ENCODE measurements at places on chromosomes 3 and 15. TPM values are rescaled to one million over a fixed set of nuclear protein-coding genes. Genes with fewer than 3 reads are reported as not detected.

DNA sequence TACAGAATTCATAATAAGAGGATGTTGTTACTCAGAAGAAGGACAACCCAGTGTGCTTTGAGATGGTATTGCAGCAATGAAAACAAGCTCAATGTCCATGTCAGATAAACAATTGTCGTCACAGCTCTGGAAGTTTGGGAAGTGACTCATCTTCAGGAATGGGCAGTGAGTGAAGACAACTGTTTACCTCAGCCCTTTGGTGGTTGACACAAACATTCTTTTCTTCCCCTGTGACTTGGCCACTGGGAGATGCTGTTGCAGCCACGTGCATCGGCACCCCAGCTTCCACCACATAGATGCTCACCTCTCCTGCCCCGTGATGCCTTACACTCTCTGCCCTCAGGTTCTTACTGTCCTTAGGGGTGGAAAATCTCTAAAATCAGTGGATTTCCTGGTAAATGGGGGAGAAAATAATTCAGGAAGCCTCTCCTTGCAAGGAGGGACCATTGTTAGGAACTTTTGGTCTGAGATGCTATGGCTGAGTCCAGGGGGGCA lies 114.1 kb upstream of the GALNT15 start:
- no peak for DNase-seq

- DNase-seq = no peak
Measured at GRCh38 chr15:65851981-65852380, 17.3 kb upstream of the RAB11A start.

DNA sequence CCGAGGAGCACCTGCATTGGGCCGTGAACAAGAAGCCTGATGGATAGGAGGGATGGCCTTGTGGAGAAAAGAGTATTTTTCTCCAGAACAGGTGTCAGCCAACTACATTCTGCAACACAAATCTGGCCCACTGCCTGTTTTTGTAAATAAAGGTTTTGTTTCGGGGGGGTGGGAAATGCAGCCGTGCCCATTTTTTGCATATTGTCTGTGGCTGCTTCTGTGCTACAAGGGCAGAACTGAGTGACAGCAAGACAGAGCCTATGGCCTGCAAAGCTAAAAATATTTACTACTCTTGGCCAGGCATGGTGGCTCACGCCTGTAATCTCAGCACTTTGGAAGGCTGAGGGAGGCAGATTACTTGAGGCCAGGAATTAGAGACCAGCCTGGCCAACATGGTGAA lies 95.9 kb upstream of the AKAP13 start:
- no peak for DNase-seq

GRCh38 chr15:38072348-38073177 lies 138.1 kb downstream of the TMCO5A start:
- DNase-seq = peak; percentile 87

- no peak for DNase-seq
Measured at GRCh38 chr15:52109559-52110451, 2.8 kb downstream of the BCL2L10 start.

GRCh38 chr3:28250999-28251398 lies 9.6 kb downstream of the CMC1 start:
- DNase-seq = no peak

GRCh38 chr3:127439621-127440020 lies 150.9 kb downstream of the TPRA1 start:
- DNase-seq = no peak

GRCh38 chr3:190498293-190498692 lies 15.6 kb upstream of the IL1RAP start:
- no peak for DNase-seq

DNA sequence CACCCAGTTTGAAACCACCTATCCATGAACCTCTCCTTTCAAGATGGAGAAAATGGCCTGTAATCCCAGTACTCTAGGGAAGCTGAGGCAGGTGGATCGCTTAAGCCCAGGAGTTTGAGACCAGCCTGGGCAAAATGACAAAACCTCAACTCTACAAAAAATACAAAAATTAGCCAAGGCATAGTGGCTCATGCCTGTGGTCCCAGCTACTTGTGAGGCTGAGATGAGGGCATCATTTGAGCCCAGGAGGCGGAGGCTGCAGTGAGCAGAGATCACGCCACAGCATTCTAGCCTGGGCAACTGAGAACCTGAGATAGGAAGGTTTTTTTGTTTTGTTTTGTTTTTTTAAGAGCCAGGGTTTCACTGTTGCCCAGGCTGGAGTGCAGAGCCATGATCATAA lies 5.4 kb downstream of the TKT start:
- no peak for DNase-seq

DNA sequence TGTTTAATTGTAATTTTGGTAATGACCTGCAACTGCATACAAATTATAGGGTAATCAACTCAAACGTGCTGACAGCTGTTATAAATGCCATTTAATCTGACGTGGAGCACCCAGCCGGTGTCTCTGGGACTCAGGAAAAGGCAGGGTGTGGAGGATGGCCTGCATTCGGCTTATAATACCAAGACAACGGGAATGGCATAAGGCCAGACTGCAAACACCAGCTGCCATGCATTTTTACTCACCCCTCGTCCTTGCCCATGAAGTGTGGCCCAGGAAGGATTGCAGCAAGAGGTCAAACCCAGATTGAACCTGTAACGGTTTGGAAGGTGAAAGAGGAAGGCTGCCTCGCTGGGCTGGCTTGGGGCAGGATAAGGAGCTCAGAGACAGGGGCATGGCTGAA lies 96.4 kb downstream of the WNT7A start:
- DNase-seq = no peak

DNA sequence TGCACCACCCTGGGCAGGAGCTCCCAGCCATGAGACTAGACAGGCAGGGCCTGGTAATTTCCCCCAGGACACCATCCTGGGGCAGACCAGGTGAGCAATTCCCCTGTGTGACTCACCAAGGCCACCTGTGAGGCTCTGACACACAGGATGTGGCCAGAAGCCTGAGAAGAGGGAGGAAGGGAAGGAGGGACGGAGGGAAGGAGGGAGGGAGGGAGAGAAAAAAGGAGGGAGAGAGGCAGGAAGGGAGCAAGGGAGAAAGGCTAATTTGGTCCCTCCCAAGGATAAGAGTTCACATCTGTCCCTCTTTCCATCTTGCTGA lies 25.9 kb downstream of the WNT7A start:
- DNase-seq = no peak

GRCh38 chr3:157491136-157491535 lies 12.1 kb downstream of the VEPH1 start:
- no peak for DNase-seq

GRCh38 chr3:101102678-101103296 lies 109.6 kb upstream of the ABI3BP start:
- DNase-seq = no peak

GRCh38 chr3:15964605-15965442 lies 167.0 kb upstream of the ANKRD28 start:
- DNase-seq = no peak

DNA sequence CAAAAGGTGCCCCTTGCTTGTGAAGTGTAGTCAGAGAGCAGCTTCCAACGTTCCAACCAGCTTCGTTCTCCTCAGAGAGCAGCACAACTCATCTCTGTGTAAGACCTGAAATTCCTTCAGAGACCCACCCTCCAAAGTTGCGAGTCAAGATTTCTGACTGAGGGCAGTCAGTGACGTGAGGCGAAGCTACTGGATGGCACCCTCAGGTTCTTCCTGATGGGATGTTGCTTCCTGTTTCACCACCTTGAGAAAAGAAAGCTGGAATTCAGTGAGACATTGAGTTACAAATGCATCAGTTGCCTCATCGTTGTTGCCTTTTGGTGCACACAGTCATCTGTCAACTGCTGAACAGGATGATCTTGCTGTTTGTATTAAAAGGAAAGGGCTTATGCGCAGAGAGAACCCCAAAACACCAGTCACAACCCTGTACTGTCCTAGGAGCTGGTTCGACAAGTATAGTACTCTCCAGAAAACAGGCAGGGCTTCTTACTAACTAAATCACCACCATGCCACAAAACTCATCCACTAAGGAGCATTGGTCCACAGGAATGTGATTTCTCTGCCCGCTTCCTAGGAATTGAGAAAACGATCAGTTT lies at the start of gene CERS3:
Gene CERS3 (minus strand): TSS at position 118 of the 596 bp plus-strand sequence. CDS start 27,101 bp downstream, outside the sequence.
- no peak for DNase-seq

- no peak for DNase-seq
Measured at GRCh38 chr3:153052096-153052460, 109.9 kb upstream of the RAP2B start.

DNA sequence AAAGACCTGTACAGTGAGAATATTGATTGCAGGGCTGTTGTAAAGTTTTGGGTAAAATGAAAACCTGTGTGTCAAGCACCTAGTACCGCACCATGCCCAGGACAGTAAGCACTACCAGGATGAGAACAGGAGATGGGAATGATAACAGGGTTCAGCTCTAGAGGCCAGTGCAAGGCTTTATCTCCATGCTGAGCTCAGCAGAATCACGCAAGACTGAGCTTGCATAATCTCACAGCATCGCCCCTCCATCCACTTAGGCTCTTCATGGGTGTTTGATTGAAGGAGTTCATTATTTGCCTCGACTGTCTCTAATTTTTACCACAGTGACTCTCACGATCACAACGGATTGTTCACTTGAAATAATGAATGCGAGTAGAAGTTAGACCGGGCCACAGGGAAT lies 2.9 kb downstream of the ATP13A5 start:
- DNase-seq = no peak

GRCh38 chr15:74754593-74755215 lies 6.1 kb downstream of the CYP1A2 start:
- DNase-seq = no peak

- DNase-seq = no peak
Measured at GRCh38 chr3:193963808-193964516, 172.0 kb upstream of the HES1 start.

CTDSPL gene
- 36.8 TPM for total RNA-seq

PRR20G gene
- total RNA-seq = not detected

MST1 gene
- 18.1 TPM for total RNA-seq

RHCG gene
- total RNA-seq = not detected

STXBP5L gene
- total RNA-seq = 3.0 TPM

COLQ gene
- 2.8 TPM for total RNA-seq

CMTM8 gene
- total RNA-seq = 4.4 TPM

GOLGA8J gene
- 0.54 TPM for total RNA-seq

SPINT1 gene
- total RNA-seq = 1.3 TPM

ADCY5 gene
- 2.2 TPM for total RNA-seq

AMT gene
- 14.0 TPM for total RNA-seq

HYAL1 gene
- total RNA-seq = 2.5 TPM

RLBP1 gene
- total RNA-seq = 6.3 TPM

C3orf20 gene
- total RNA-seq = not detected

FAM43A gene
- 1.4 TPM for total RNA-seq
